Right forelimb (tissue), 1 donor: ENCODE measurements at places on chromosomes 16 and 17.

- DNase-seq, result no peak
Measured at GRCh38 chr17:80558046-80558445, 13.4 kb downstream of the RPTOR start.

DNA sequence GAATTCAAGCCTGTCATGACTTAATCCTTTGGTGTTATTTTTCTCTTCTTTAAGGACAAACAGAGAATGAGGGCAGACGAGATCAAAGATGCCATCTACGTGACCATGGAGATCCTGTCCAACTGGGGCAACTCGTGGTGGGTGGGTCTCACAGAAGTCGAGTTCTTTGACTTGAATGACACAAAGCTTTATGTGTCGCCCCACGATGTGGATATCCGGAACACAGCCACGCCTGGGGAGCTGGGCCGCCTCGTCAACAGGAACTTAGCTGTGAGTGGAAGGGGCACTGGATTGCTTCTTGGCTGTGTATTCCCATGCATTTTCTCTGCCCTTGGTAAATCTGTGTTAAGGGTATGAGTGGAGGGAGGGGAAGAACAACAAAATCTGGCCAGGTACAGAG lies 158.7 kb downstream of the KATNIP start:
- DNase-seq, result no peak

- peak; percentile 41 for DNase-seq
Measured at GRCh38 chr17:79791735-79792161, 5.1 kb downstream of the CBX8 start.

GRCh38 chr17:8031261-8031661 lies 7.6 kb upstream of the ALOX15B start:
- peak; percentile 19 for DNase-seq

DNA sequence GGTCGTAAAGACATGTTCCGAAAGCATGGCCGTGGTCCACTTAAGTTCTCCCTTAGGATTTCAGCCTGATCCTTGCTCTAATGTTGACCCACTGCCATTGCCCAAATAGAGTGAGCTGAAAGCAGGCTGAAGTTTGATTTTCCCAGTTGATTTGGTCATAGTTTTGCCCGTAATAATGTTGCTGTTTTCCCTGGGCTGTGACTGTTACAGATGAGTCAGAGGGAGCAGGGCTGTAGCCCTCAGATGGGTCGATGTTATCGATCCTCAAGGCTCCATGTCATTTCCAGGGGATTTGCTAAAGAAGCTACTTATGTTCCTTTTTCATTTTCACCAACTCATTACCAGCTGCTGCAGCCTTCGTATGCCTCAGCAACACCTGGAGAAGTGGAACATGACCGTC lies 169.0 kb upstream of the ZFHX3 start:
- DNase-seq, result no peak

GRCh38 chr17:34199932-34200534 lies 55.1 kb upstream of the CCL2 start:
- peak; percentile 88 for DNase-seq

- DNase-seq, result no peak
Measured at GRCh38 chr17:67041941-67042899, 2.1 kb upstream of the CACNG1 start.

DNA sequence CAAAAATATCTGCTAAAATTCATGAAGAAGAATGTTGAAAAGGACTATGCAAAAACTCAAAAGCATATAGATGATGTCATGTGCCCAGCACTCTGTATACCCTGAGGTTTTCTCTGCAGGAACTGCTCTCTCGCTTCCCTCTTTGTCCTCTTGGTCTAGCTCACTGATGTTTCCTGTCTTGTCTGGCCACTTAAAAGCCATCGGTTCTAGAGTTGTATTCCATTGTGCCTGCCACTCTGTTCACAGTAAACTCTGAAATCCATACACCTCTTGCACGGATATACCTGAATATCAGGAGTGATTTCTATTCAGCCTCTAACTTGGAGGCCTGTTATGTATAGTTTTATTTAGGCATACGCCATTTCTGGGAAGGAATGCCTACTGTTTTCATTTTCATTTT lies 101.0 kb upstream of the CNTNAP4 start:
- DNase-seq, result no peak

DNA sequence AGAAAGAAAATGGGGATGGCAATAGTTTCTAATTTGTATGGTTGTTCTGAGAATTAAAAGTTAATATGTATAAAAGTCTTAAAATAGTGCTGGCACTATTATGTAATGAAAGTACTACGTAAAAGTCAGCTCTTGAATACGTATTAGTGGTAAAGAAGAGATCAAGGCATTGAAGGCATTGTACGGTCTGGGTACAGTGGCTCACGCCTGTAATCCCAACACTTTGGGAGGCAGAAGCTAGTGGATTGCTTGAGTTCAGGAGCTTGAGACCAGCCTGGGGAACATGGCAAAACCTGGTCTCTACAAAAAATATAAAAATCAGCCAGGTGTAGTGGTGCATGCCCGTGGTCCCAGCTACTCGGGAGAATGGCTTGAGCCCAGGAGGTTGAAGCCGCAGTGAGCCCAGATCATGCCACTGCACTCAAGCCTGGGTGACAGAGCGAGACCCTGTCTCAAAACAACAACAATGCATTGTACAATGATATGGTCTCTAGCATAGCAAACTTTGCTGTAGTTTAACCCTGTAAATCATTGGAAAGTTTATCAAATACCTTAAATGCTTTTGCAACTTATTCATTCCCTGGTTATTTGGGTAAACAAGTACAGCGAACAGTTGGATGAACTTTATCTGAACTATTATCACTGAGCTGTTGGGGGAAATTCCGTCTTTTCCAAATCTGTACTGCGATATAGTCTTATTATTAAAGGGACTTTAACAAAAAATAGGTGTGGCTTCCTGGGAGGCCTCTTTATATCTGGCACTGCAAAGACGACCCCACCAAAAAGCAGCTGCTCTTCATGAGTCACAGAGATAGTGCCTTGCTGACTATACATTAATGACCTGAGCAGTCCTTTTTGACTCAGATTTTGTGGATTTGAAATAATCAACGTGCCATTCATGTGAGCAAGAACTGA lies 73.6 kb downstream of the GPRC5B start:
- DNase-seq, result no peak

- peak; percentile 55 for DNase-seq
Measured at GRCh38 chr16:4372578-4373355, 1.1 kb downstream of the VASN start.

DNA sequence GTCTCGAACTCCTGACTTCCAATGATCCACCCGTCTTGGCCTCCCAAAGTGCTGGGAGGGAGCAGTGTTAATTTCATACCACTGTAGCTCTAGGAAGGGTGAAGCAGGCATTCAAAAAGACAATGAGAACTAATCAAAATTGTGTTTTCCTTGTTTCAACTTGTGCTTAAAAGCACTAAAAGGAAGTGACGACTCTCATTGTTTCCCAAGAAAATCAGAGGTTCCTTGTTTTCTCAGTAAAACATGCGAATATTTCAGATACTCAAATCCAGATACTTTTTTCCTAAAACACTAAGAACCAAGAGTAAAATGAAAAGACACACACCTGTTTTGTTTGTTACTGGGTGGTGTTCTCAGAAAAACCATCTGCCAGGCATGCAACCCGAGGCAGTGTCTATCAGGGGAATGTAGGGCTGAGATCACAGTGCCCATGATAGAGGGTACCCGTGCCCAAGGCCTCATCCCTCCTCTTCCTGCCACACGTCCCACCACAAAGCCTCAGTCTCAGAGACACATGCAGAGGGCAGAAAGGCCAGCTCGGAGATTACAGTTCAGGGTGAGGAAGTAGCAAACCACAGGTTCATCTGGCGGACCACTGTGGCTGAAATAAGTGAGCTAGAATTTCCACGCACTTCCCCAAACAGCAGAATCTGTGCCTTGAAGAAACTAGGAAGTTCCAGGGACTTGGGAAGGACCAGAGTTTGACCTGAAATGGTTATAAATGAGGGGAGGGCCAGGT lies 33.7 kb downstream of the GINS3 start:
- DNase-seq, result no peak

DNA sequence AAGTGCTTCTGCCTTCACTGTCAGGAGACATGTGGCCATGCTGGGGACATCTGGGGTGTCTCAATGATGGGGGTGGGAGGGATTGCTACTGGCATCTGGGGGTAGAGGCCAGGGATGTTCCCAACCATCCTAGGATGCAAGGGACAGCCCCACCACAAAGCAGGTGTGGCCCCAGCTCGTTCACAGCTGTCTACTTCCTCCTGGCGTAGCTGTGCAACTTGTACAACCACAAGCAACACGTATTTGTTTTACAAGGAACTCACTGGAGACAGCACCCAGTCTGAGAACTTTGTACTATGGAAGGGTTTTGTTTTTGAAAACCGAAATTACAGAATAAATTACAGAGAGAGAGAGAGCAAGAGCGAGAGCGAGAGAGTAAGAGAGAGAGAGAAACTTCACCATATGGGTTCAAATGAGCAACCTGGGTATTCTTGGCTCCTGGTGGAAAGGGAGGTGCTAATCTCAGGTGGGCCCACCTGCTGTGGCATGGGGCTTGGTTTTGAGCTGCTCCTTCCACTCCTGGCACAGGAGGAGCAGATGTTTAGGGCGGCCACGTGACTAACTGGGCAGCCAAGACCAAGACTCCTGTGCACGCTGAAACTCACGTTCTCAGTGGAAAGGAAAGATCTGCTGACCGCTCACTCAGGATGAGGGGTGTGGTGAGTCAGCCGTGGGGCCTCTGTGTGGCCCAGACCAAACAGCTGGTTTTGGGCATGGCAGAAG lies 17.5 kb upstream of the TNFRSF13B start:
- no peak for DNase-seq
